ENCODE measurements at places on chromosomes 7 and 10.

GRCh38 chr7:155187061-155187785 lies 110.5 kb upstream of the INSIG1 start:
- no peak for DNase-seq

DNA sequence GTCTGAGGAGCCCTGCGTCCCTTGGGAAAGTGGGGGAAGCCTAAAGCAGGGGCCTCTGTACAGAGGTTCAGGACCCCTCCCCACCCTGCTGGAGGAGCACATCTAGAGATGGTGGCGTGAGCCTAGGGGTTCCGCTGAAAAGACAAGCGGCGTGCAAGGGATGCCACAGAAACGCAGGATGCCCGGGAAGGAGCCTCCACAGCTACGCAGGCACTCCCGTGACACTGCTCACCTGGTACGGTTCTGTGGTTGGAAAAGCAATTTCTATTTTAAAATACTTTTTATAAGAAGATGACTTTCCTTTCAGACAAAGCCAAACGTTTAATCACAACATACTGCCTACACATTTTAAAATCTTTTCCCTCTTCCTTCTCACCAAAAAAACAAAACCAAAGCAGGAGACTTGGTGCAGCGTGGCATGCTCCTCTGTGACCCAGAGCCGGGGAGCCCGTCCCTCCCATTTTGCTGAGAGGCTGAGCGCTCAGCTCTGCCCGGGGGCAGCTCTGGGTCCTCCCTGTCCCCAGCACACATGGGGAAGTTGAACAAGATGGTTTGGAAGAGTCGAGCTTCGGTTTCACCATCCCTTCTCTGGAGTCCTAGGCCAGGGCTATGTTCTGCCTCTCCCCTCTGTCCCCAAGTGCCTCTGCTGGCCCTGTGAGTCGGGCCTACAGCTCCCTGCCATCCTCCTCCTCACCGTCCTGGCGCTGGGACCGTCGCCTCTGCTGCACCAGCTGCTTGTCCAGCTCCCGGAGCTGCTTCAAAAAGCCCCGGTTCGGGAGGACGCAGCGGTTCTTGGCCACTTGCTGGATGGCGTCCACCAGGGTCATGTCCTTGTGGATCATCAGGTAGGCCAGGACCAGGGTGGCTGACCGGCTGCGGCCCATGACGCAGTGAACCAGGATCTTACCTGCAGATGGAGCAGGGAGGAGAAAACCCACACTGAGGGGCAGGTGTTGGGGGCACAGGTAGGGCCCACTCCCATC lies 74.0 kb upstream of the SAMD8 start:
- no peak for DNase-seq

- DNase-seq = no peak
Measured at GRCh38 chr10:35843524-35844181, 201.6 kb upstream of the FZD8 start.

DNA sequence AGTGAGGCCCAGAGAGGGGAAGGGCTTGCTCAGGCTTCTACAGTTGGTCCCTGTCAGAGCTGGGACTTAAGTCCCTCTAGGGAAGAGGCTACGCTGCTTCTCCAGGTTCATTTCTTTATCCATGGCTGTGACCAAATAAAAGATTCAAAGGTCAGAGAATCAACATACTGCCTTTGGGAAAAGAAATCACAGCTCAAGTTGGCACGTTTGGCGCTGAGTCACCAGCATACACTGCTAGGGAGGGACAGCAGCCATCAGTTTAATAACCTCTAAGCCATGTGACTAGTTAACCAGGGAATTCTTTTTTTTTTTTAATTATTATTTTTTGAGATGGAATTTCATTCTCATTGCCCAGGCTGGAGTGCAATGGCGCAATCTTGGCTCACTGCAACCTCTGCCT lies 28.4 kb upstream of the CRHR2 start:
- DNase-seq = no peak

DNA sequence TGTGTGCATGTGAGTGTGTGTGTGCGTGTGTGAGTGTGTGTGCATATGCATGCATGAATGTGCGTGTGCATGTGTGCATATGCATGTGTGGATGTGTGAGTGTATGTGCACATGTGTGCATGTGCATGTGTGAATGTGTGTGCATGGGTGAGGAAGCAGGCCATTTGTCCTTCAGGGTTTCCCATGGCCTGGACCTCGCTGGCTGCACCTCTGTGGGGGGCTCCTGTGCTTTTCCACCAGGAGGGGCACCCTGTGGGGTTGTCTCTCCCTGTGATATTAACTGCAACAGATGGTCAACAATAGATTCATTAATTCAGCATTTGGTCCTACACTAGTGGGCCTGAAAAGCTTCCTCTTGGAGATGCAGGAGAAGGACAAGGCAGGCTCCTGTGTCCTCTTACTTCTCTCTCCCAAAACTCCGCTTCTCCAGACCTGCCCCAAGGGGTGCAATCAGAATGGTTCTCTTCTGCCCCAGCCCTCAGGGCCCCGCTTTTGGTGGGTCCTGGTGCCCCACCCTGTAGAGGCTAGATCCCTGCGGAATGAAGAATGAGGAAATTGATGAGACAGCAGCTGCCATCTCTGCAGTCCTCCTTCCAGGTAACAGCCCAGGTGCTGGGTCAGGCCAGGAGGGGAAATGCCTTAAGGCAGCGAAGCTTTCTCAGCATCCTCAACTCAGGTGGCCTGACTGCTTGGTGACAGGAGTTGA lies 41.5 kb upstream of the NUB1 start:
- no peak for DNase-seq

DNA sequence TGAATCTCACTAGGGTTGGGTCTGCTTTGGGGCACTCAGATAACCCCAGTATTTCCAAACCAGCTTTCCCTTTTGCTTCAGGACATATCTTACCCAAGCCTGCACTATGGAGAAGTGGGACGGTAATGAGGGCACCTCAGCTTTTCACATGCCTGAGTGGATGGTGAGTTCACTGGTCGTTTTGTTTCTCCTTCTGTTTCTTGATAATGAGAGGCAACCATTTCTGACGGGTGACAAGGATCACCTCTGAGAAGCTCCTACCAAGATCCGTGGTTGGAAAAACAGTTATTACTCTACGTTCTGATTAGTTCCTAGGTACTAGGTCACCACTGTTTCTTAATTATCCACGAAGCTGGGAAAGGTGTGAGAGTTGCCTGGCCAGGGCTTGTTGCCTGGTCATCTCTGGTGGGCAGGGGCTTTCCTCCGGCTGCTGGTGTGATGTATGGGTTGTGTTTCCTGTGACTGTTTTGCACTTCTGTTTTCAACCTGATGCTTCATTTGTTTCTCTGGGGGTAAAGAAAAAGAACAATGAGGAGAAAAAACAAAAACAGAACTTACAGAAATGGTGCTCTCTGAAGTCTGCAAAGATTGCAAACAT lies 65.7 kb upstream of the STRIP2 start:
- no peak for DNase-seq

DNA sequence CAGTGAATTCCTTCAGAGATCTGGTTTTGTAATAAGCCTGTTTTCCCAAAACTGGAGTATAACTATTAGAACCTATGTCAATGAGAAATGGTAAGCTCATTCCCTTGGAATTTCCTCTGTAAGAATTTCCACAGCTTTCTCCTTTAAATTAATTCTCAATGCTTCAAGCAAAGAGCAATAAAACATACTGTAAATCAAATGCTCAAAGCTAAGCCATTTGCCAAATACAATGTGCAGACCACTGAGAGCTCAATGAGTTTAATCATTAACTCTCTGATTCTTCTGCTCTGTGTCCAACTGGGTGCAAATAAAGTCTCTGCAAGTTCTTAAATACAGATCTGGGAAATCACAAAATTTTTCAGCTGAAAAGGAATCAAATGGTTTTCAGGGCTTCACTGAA lies 227.6 kb upstream of the IMMP2L start:
- no peak for DNase-seq

DNA sequence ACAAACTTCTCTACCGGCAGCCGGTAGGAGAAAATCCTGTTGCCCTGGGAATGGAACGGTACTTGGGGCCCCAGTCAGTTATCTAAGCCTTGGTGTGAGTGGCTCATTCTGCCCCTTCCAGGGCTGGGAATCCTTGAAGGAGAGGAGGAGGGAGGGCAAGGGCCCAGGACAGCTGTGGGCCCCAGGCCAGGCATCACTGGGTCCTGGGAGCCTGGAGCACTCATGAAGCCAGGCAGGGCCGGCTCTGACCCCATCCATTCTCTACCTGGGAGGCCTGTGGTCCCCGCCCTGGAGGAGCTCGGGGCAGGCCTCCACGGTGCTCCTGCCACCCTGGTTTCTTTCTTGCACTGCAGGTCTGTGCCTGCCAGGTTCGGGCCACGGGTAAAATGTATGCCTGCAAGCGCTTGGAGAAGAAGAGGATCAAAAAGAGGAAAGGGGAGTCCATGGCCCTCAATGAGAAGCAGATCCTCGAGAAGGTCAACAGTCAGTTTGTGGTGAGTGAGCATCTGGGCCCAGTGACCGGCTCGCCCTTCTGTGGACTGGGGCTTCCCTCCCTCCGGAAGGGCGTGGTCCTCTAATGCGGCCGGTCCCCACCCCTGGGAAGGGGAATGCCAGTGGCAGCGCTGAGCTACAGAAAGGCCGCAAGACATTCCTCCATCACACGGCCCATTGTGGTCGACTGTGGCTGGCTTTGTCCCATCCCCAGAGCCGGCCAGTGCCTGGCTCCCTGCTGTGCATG lies 111.3 kb downstream of the RGS10 start:
- no peak for DNase-seq
